ENCODE measurements at places on chromosomes 16 and 17. TPM values are rescaled to one million over a fixed set of nuclear protein-coding genes. Genes with fewer than 3 reads are reported as not detected.

The CCL5 gene
- not detected for total RNA-seq

The GDPD3 gene
- 9.3 TPM for total RNA-seq

The SLC52A1 gene
- 0.21 TPM for total RNA-seq

The CA5A gene
- not detected for total RNA-seq

GRCh38 chr16:30478766-30479478 is 6.4 kb downstream of the ITGAL start:
- no peak overlapping the region for H3K27ac ChIP-seq
- H3K27me3 ChIP-seq = peaks cover 2% of the 10 kb centered on the region
- no peak for DNase-seq
- no peaks in the 10 kb centered on the region for H3K36me3 ChIP-seq

DNA sequence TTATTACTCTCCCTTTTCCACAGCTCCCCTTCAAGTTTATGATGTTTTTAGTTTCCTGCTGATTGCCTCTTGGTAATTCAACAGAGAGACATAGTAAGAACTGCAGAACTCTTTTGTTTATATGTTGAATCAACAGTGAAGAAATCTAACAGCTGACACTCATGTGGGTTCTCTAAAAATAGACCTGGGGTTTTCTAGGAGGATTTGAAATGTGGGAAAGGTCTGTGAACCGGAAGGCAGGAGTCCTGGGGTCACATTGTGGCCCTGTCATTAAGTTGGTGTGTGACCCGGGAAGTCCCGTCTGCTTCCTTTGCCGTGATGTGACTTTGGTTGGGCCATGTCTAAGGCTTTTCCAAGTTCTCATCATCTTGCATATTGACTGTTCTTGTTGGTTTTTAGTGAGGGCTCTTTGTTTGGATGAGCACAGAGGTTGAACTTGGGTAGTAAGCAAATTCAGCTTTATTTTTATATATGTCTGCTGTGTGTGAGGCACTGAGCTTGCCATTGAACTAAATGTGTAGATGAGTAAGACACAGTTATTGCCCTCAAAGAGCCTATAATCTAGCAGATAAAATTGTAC is 48.5 kb upstream of the HS3ST3A1 start:
- H3K27ac ChIP-seq = no peak overlapping the region
- no peaks in the 10 kb centered on the region for H3K36me3 ChIP-seq
- DNase-seq = no peak

GRCh38 chr17:19753661-19754463 is 5.8 kb upstream of the ALDH3A1 start:
- H3K36me3 ChIP-seq = peaks cover 4% of the 10 kb centered on the region
- H3K27me3 ChIP-seq = peaks cover 14% of the 10 kb centered on the region
- no peak for DNase-seq
- H3K4me1 ChIP-seq = peaks cover 8% of the 10 kb centered on the region

DNA sequence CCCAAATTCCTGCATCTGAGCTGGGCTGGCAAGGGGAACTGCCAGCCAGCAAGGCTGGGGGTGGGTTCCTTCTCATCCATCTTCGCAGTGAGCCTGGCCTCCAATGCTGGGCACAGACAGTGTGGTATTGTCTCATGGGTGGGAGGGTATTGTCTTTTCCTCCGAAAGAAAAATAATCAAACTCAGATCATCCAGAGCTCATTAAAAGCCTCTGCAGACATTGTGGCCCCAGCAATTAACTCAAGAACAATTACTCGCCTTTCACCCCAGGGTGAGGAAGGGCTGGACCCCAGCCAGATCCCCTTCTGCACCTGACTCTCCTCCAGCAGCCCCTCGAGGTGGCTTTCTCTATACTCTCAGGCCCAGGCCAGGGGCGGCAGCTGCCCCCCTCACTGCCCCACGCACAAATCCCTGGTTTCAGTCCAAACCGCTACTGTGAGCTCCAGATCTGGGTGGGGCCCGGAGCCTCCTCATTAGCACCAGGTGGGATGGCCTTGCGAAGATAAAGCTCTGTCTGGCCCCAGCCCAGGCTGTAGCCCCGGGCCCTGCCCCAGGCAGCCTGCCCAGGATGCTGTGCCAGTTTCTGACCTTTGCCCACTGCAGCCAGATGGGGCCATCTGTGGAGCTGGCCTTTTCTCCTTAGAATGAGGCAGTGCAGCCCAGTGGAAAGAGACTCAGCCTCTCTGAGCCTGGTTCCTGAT is 2.3 kb upstream of the KRT15 start:
- H3K27me3 ChIP-seq = no peaks in the 10 kb centered on the region
- no peaks in the 10 kb centered on the region for H3K36me3 ChIP-seq
- H3K4me1 ChIP-seq = no peaks in the 10 kb centered on the region
- H3K27ac ChIP-seq = no peak overlapping the region

GRCh38 chr17:80513892-80514291 is 30.7 kb upstream of the RPTOR start:
- no peak overlapping the region for H3K27ac ChIP-seq
- H3K36me3 ChIP-seq = no peaks in the 10 kb centered on the region
- peaks cover 2% of the 10 kb centered on the region for H3K27me3 ChIP-seq
- no peak for DNase-seq
- H3K4me1 ChIP-seq = peaks cover 6% of the 10 kb centered on the region
- no peak overlapping the region for H3K4me3 ChIP-seq

- H3K4me3 ChIP-seq = no peak overlapping the region
- H3K4me1 ChIP-seq = peaks cover 51% of the 10 kb centered on the region
- peaks cover 6% of the 10 kb centered on the region for H3K27me3 ChIP-seq
- no peak for DNase-seq
Measured at GRCh38 chr16:53506254-53506653, 3.2 kb upstream of the AKTIP start.

DNA sequence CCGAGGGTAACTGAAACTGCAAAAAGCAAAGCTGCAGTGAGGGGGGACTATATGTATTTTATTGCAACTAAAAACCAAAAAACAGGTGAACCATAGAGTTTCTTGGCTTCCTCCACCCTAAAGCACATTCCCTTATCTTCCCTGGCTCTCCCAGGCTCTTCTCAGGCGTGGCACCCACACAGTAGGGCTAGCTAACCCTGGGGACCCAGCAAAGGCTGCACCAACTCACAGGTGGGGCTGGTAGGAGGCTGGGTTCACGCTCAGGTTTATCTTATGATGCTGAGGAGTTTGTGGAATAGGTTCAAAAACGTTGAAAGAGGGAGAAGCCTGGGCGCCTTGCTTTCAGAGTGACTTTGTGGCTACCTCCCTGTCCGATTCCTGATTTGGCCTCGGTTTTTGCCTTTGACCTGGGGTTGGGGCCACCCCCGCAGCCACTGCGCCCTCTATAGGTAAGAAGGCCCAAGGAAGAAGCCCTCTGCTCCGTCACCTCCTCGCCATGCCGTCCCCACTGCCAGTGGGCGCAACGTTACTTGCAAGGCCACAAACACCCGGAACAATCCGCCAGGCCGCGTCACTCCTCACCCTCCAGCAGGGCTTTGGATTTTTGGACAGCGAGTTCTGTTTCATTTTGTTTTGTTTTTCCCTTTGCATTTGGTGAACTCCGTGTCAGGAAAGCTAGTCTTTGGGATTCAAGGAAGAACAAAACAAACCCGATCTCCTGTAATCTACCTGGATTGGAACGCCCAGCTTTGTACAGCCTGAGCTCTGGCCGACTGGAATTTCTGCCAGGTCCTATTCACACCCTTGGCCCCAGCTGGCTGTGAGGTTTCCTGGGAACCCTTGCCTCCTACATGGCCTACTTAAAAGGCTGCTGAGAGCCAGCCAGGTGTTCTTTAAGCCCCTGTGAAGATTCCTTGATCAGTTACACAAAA is 60.8 kb downstream of the TBC1D16 start:
- H3K27me3 ChIP-seq = peaks cover 2% of the 10 kb centered on the region
- no peak overlapping the region for H3K4me3 ChIP-seq
- peak; percentile 31 for DNase-seq

GRCh38 chr16:29891525-29892457 is 7.6 kb downstream of the SEZ6L2 start:
- no peak for DNase-seq
- H3K36me3 ChIP-seq = no peaks in the 10 kb centered on the region
- H3K27me3 ChIP-seq = peaks cover 4% of the 10 kb centered on the region
- H3K4me1 ChIP-seq = no peaks in the 10 kb centered on the region
- no peak overlapping the region for H3K27ac ChIP-seq
- H3K4me3 ChIP-seq = no peak overlapping the region

DNA sequence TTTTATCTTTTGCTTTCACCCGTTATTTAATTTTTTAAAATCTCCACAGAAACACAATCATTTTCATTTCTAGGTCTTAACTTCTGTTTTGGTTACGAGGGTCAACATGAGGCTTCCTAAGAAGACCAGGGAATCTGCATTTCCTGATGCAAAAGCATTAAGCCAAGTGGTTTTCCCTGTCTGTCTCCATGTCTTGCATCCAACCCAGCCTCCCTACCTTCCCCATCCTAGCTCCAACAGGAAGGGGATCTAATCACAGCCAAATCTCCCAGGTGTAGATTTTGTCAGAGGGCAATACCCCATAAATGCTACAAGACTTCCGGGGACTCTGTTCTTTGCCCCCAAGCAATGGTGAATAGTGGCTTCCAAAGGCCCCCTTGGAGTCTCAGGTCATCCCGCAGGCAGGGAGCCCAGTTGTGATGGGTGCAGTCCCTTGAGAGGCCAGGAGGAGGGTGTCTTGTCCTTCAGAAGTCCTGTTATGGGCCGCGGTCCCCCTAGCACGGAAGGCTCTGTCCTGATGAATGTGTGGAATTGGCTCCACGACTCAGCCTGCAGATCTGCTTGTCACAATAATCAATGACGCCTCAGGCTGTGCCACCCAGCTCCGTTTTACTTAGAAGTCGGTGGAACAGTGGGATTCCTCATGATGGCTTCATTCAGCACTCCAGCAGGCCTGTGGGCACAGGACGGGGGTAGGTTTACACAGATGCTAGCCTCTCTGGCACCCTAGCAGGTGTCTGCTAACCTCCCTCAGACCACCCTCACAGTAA is 141.1 kb downstream of the RGS9 start:
- H3K4me1 ChIP-seq = peaks cover 22% of the 10 kb centered on the region
- H3K27me3 ChIP-seq = peaks cover 1% of the 10 kb centered on the region

- peaks cover 3% of the 10 kb centered on the region for H3K36me3 ChIP-seq
- no peak overlapping the region for H3K27ac ChIP-seq
- no peak for DNase-seq
- no peak overlapping the region for H3K4me3 ChIP-seq
- no peaks in the 10 kb centered on the region for H3K4me1 ChIP-seq
Measured at GRCh38 chr17:4221899-4222659, 41.7 kb downstream of the ANKFY1 start.

- H3K4me1 ChIP-seq = no peaks in the 10 kb centered on the region
- H3K36me3 ChIP-seq = no peaks in the 10 kb centered on the region
- no peaks in the 10 kb centered on the region for H3K27me3 ChIP-seq
- H3K4me3 ChIP-seq = no peak overlapping the region
Measured at GRCh38 chr17:61023996-61024395, 346.3 kb downstream of the BCAS3 start.

GRCh38 chr17:19359856-19360255 is 2.7 kb downstream of the B9D1 start:
- H3K27me3 ChIP-seq = peaks cover 13% of the 10 kb centered on the region
- no peak for DNase-seq
- H3K27ac ChIP-seq = no peak overlapping the region
- H3K4me1 ChIP-seq = peaks cover 8% of the 10 kb centered on the region

- H3K27ac ChIP-seq = no peak overlapping the region
- H3K36me3 ChIP-seq = no peaks in the 10 kb centered on the region
- peaks cover 5% of the 10 kb centered on the region for H3K4me1 ChIP-seq
- no peak for DNase-seq
- no peak overlapping the region for H3K4me3 ChIP-seq
Measured at GRCh38 chr17:73089322-73090317, 2.9 kb downstream of the SLC39A11 start.

DNA sequence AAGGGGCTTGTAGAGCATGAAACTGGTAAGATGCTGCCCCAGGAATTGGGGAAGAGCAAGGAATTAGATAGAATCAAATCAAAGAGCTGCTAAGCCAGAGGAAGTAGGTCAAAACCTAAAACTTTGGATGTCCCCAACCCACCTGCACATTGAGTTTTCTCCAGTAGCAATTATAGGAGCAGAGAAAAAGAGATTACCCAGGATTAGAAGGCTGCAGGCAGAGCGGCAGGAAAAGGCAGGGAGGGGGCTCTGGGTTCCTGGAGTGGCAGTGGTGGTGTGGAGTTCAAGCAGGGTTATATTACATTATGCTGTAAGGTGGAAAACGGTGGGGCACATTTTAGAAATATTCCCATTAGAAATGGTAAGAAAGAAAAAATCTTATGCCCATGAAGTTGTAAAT is 68.3 kb downstream of the KSR1 start:
- no peaks in the 10 kb centered on the region for H3K36me3 ChIP-seq
- peaks cover 4% of the 10 kb centered on the region for H3K27me3 ChIP-seq
- H3K4me3 ChIP-seq = no peak overlapping the region
- no peak overlapping the region for H3K27ac ChIP-seq
- no peak for DNase-seq

- peaks cover 43% of the 10 kb centered on the region for H3K4me1 ChIP-seq
- no peak overlapping the region for H3K27ac ChIP-seq
- no peak overlapping the region for H3K4me3 ChIP-seq
- H3K36me3 ChIP-seq = no peaks in the 10 kb centered on the region
- H3K27me3 ChIP-seq = peaks cover 2% of the 10 kb centered on the region
Measured at GRCh38 chr17:69480245-69480644, 65.7 kb downstream of the MAP2K6 start.

- no peak overlapping the region for H3K4me3 ChIP-seq
- H3K27ac ChIP-seq = no peak overlapping the region
- peaks cover 12% of the 10 kb centered on the region for H3K27me3 ChIP-seq
- peaks cover 8% of the 10 kb centered on the region for H3K4me1 ChIP-seq
Measured at GRCh38 chr16:87125206-87126155, 191.7 kb downstream of the C16orf95 start.

DNA sequence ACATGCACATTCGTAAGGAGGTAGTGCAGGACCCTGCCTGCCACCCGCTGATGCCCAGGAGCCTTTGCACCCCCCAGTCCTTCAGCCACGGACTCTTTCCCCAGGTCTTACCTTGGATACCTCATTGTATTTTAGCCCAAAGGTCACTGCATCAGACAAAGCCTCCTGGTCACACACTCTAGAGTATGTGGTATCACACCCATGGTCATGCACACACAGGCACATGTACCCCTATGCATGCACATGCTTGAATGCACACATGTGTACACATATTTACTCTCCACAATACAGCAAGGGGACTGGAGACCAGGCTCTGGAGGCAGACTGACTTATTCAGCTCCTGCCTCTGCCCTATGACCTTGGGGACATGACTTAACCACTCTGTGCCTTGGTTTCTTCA is 357.5 kb downstream of the C16orf95 start:
- no peak for DNase-seq
- H3K36me3 ChIP-seq = no peaks in the 10 kb centered on the region
- no peak overlapping the region for H3K27ac ChIP-seq
- peaks cover 37% of the 10 kb centered on the region for H3K4me1 ChIP-seq
- no peak overlapping the region for H3K4me3 ChIP-seq
- H3K27me3 ChIP-seq = peaks cover 11% of the 10 kb centered on the region
